Spleen (tissue), 13 donors: ENCODE measurements at places on chromosomes 12 and 14. TPM values are rescaled to one million over a fixed set of nuclear protein-coding genes. Genes with fewer than 3 reads are reported as not detected.

Gene MUCL1
- not detected for total RNA-seq

Gene CFL2
- total RNA-seq: 17.4 TPM

Gene KCNK13
- total RNA-seq: 1.4 TPM

Gene KDM5A
- total RNA-seq: 131 TPM

Gene DPF3
- total RNA-seq: 2.8 TPM
